ENCODE measurements at places on chromosomes 6 and 20. TPM values are rescaled to one million over a fixed set of nuclear protein-coding genes. Genes with fewer than 3 reads are reported as not detected.

The RIPPLY2 gene
- 0.32 TPM for total RNA-seq

The ISM1 gene
- 0.24 TPM for total RNA-seq

The MATN4 gene
- 0.16 TPM for total RNA-seq

The MAP7 gene
- 22.9 TPM for total RNA-seq

All from A549 treated with Hydrocortisone at 1 μM for 4 hours (cell line).